ENCODE measurements at places on chromosomes 5 and 9.
A peak's percentile ranks its signal among the peaks of the same experiment; 100 is the strongest.

- no peaks in the 10 kb centered on the region for H3K36me3 ChIP-seq
- DNase-seq, result no peak
Observed at GRCh38 chr5:5649641-5650040, 227.2 kb downstream of the ICE1 start.

- H3K27me3 ChIP-seq, result no peaks in the 10 kb centered on the region
- peaks cover 24% of the 10 kb centered on the region for H3K4me1 ChIP-seq
- no peaks in the 10 kb centered on the region for H3K36me3 ChIP-seq
- peak overlapping the region; percentile 81 for H3K27ac ChIP-seq
- DNase-seq, result no peak
Observed at GRCh38 chr5:32018476-32019436, 155.4 kb downstream of the GOLPH3 start.

GRCh38 chr5:41507501-41507900 is 2.9 kb downstream of the PLCXD3 start:
- peaks cover 2% of the 10 kb centered on the region for H3K4me1 ChIP-seq
- no peak for DNase-seq
- peaks cover 38% of the 10 kb centered on the region for H3K27me3 ChIP-seq
- H3K4me3 ChIP-seq, result no peak overlapping the region

DNA sequence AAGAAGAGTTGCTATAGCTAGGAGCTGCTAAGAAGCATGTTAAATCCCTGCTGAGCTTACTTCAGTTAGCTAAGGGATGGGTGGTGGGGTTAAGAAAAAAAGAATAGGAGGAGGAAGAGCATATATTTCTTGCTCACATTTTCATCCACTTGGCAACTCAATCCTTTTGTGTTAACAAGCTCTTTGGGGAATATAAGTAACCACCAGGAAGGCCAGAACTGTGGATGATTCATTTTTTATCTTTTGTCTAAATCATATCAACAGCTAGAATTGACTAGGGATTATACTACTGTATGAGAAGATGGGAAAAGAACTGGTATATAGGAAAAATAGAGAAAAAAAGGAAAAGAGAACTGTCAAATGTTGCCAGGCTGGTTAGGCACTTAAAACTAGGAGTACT is 555.3 kb upstream of the ARRDC3 start:
- no peak overlapping the region for H3K27ac ChIP-seq
- H3K36me3 ChIP-seq, result no peaks in the 10 kb centered on the region
- no peaks in the 10 kb centered on the region for H3K4me1 ChIP-seq

GRCh38 chr9:31799953-31800609 is 584.4 kb upstream of the ACO1 start:
- peaks cover 7% of the 10 kb centered on the region for H3K4me1 ChIP-seq
- H3K4me3 ChIP-seq, result no peak overlapping the region
- H3K27ac ChIP-seq, result no peak overlapping the region
- no peaks in the 10 kb centered on the region for H3K27me3 ChIP-seq

DNA sequence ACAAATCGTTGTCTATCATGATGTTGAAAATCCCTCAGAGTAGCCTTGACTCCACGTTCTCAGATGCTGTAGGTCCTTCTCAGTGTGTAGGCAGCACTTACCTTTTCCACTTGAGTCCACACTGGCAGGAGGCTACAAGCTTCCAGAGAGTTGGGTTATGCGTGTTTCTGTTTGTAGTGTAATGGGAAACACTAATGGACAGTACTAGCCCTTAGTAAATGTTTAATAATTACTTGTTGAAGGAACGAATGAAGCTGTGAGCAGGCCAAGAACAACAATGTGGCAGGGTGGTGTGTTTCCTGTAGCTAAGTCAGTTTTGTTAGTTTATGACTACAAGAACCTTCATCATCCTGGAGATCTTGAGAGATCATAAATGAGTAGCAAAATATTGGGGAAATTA is 83.5 kb downstream of the ARHGAP26 start:
- no peaks in the 10 kb centered on the region for H3K36me3 ChIP-seq
- no peaks in the 10 kb centered on the region for H3K27me3 ChIP-seq
- no peak overlapping the region for H3K27ac ChIP-seq
- H3K4me3 ChIP-seq, result no peak overlapping the region
- H3K4me1 ChIP-seq, result peaks cover 78% of the 10 kb centered on the region
- DNase-seq, result no peak

- H3K27me3 ChIP-seq, result no peaks in the 10 kb centered on the region
- no peaks in the 10 kb centered on the region for H3K4me1 ChIP-seq
- no peak overlapping the region for H3K27ac ChIP-seq
- H3K36me3 ChIP-seq, result no peaks in the 10 kb centered on the region
Observed at GRCh38 chr5:136518174-136518573, 152.8 kb upstream of the TRPC7 start.

DNA sequence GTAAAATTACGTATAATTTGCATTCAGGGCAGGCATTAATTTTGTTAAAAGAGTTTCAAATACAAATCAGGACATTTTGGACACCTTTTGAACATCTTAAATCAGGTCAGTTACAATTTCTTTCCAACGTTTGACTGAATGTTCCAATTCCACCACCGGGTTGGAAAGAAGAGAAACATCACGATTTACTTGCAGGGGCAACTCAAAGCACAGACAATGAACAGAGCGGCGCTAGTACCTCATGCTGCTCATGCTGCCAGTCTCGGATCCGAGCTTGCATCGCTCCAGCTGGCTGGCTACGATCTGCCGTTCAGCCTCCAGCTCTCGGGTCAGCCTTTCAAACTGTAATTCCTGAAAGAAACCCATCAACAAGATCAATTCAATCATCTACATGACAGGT is 339.5 kb downstream of the CTNND2 start:
- no peaks in the 10 kb centered on the region for H3K36me3 ChIP-seq
- H3K4me3 ChIP-seq, result no peak overlapping the region
- no peaks in the 10 kb centered on the region for H3K27me3 ChIP-seq
- H3K4me1 ChIP-seq, result no peaks in the 10 kb centered on the region
- DNase-seq, result no peak

GRCh38 chr9:224582-225520 is 10.2 kb downstream of the DOCK8 start:
- no peak overlapping the region for H3K4me3 ChIP-seq
- peaks cover 11% of the 10 kb centered on the region for H3K4me1 ChIP-seq

DNA sequence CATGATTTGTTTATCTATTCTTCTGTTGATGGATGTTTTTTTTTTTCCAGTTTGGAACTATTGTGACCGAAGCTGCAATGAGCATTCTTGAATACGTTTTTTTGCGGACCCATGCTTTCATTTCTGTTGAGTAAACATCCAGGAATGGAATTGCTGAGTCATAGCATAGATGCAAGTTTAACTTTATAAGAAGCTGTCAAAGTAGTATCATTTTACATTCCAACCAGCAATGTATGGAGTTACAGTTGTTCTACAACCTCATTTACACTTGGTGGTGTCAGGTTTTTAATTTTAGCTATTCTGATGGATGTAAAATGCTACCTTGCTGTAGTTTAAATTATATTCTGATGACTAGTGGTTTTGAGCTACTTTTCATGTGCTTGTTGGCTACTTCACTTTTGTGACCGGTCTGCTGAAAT is 49.0 kb downstream of the NPR3 start:
- H3K4me1 ChIP-seq, result no peaks in the 10 kb centered on the region
- no peak for DNase-seq
- H3K36me3 ChIP-seq, result no peaks in the 10 kb centered on the region
- H3K27me3 ChIP-seq, result peaks cover 1% of the 10 kb centered on the region

DNA sequence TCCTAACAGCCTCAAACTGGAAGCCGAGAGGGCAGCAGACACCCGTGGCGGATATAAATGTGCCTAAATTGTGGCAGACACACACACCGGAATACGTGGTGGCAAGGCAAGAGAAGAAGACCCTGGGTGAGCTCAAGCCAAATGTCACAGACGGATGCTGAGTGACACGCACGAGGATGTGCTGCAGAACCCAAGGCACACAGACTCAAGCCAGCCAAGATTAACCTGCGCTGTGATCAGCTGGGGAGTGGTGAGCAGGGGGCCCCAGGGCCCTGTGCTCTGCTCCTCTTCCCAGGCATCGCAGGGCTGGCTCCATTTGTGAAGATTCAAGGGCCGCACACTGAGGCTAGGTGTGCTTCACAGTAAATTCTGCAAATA is 16.4 kb downstream of the SEMA4D start:
- DNase-seq, result peak; percentile 67
- peak overlapping the region; percentile 99 for H3K27ac ChIP-seq
- no peaks in the 10 kb centered on the region for H3K27me3 ChIP-seq
- H3K36me3 ChIP-seq, result peaks cover 43% of the 10 kb centered on the region
- H3K4me3 ChIP-seq, result peak overlapping the region; percentile 98
- H3K4me1 ChIP-seq, result peaks cover 63% of the 10 kb centered on the region

- H3K27me3 ChIP-seq, result peaks cover 14% of the 10 kb centered on the region
- no peak overlapping the region for H3K4me3 ChIP-seq
- H3K36me3 ChIP-seq, result no peaks in the 10 kb centered on the region
- no peak overlapping the region for H3K27ac ChIP-seq
- DNase-seq, result no peak
Observed at GRCh38 chr5:154517181-154517580, 39.2 kb upstream of the HAND1 start.

GRCh38 chr9:128943832-128944620 is 3.4 kb downstream of the DOLK start:
- H3K27me3 ChIP-seq, result no peaks in the 10 kb centered on the region
- no peak overlapping the region for H3K27ac ChIP-seq
- peaks cover 27% of the 10 kb centered on the region for H3K4me1 ChIP-seq
- H3K4me3 ChIP-seq, result no peak overlapping the region
- H3K36me3 ChIP-seq, result peaks cover 2% of the 10 kb centered on the region

DNA sequence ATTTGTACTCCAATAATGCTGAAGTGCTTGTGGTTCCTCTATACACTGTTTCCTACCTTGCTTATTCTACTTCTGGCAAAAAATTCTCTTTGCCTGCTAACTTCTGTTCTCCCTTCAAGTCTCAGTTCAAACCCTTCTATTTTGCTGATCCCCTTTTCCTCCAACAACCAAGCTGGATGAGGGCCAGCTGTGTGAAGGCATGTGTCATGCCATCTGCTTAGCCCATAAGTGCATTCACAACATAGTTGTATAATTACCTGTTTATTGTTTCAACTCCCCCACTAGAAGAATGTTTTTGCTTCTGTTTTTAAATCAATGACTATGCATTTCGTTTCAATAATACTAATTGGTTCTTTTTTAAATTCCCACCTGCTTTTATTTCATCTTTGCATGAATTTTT is 1951.4 kb upstream of the WWC1 start:
- no peaks in the 10 kb centered on the region for H3K27me3 ChIP-seq
- DNase-seq, result no peak
- no peak overlapping the region for H3K27ac ChIP-seq
- H3K36me3 ChIP-seq, result peaks cover 21% of the 10 kb centered on the region
- H3K4me3 ChIP-seq, result no peak overlapping the region
- no peaks in the 10 kb centered on the region for H3K4me1 ChIP-seq

GRCh38 chr9:94757158-94757557 is 30.7 kb downstream of the AOPEP start:
- no peak overlapping the region for H3K4me3 ChIP-seq
- no peaks in the 10 kb centered on the region for H3K27me3 ChIP-seq
- peaks cover 4% of the 10 kb centered on the region for H3K36me3 ChIP-seq
- no peak for DNase-seq
- H3K27ac ChIP-seq, result no peak overlapping the region

- no peaks in the 10 kb centered on the region for H3K36me3 ChIP-seq
- H3K4me3 ChIP-seq, result no peak overlapping the region
- no peaks in the 10 kb centered on the region for H3K27me3 ChIP-seq
Observed at GRCh38 chr5:117103703-117104102, 529.1 kb upstream of the SEMA6A start.

GRCh38 chr5:84524491-84524890 is 139.8 kb upstream of the EDIL3 start:
- no peaks in the 10 kb centered on the region for H3K4me1 ChIP-seq
- no peak overlapping the region for H3K4me3 ChIP-seq
- H3K27me3 ChIP-seq, result no peaks in the 10 kb centered on the region
- DNase-seq, result no peak

- no peaks in the 10 kb centered on the region for H3K4me1 ChIP-seq
- no peak overlapping the region for H3K27ac ChIP-seq
- no peak for DNase-seq
- H3K27me3 ChIP-seq, result peaks cover 39% of the 10 kb centered on the region
- H3K4me3 ChIP-seq, result no peak overlapping the region
Observed at GRCh38 chr9:126592461-126592860, 21.3 kb upstream of the LMX1B start.

DNA sequence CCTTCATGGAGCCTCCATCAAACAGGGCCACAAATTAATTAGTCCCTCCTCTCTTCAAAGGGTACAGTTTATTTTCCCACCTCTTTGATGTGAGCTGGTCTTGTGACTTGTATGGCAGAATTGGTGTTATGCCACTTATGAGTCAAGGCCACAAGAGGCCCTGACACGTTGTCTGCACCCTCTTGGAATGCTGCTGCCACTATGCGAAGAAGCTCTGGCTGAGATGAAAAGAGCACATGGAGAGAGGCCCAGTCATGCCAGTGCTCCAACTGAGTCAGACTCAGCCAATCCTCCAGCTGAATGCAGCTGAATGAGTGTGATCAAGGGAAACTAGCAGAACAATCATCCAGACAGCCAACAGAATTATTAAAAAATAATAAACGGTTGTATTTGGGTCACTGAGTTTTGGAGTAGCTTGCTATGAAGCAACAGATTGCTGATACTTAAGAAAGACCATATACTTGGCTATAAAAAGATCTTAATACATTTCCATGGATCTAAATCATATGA is 128.3 kb downstream of the MARCHF11 start:
- H3K4me3 ChIP-seq, result no peak overlapping the region
- H3K36me3 ChIP-seq, result no peaks in the 10 kb centered on the region
- no peaks in the 10 kb centered on the region for H3K4me1 ChIP-seq
- H3K27ac ChIP-seq, result no peak overlapping the region

GRCh38 chr5:125413496-125414274 is 667.2 kb upstream of the ZNF608 start:
- H3K36me3 ChIP-seq, result no peaks in the 10 kb centered on the region
- no peak overlapping the region for H3K4me3 ChIP-seq
- no peaks in the 10 kb centered on the region for H3K27me3 ChIP-seq
- H3K27ac ChIP-seq, result no peak overlapping the region

- H3K27ac ChIP-seq, result no peak overlapping the region
- no peaks in the 10 kb centered on the region for H3K27me3 ChIP-seq
- H3K4me1 ChIP-seq, result no peaks in the 10 kb centered on the region
- no peak overlapping the region for H3K4me3 ChIP-seq
- DNase-seq, result no peak
Observed at GRCh38 chr9:102209176-102209575, 470.7 kb upstream of the GRIN3A start.

- H3K4me1 ChIP-seq, result no peaks in the 10 kb centered on the region
- no peaks in the 10 kb centered on the region for H3K36me3 ChIP-seq
- H3K27me3 ChIP-seq, result peaks cover 4% of the 10 kb centered on the region
- H3K4me3 ChIP-seq, result no peak overlapping the region
Observed at GRCh38 chr9:117596678-117597077, 107.5 kb upstream of the TLR4 start.

DNA sequence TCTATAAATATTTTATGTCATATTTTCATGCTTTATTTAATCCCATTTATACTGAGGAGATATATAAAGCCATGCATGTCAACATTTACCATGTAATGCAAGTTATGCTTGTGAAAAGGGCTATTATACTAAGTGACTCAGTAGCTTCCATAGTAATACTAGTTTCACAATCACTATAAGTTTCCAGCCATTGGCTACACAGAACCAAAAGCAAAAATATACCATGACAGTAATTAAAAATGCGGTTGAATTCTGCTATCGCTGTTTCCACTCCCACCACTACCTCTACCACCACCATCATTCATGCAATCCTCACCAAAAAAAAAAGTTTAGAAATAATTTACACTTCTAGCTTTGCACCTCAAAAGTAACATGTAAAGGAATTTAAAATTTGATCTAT is 60.2 kb downstream of the MLLT3 start:
- DNase-seq, result no peak
- H3K27ac ChIP-seq, result no peak overlapping the region
- H3K27me3 ChIP-seq, result no peaks in the 10 kb centered on the region
- H3K4me3 ChIP-seq, result peak overlapping the region; percentile 26

Data from naive thymus-derived CD8-positive, alpha-beta T cell (primary cell).